ENCODE measurements at places on chromosomes 11 and 22.
A peak's percentile ranks its signal among the peaks of the same experiment; 100 is the strongest.

DNA sequence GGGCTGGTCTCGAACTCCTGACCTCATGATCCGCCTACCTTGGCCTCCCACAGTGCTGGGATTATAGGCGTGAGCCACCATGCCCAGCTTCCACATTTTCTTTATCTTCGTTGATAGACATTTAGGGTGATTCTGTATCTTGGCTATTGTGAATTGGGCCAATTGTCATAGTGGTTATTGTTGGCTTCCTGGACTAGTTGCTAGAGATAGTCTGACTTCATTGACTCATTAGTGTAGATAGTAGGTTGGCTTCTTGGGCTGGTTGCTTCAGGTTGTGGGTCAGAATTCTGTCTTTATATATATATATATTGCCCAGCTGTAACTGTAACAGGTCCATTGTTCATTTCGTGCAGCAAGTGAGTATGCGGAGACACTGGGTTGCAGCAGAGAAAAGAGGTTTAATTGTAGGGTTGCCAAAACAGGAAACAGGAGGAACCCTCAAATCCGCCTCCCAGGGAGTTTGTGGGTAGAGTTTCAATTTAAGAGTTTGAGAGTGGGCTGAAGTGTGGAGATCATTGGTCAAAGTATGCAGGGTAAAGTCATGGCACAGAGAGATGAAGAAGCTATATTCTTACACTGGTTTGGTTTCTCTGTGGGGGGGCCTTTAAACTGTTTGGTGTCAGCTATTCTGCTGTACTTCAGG, 22.0 kb downstream of the ATG13 start:
- no peak for DNase-seq

- no peak for DNase-seq
Measured at GRCh38 chr11:65310215-65310614, 4.5 kb upstream of the CDC42EP2 start.

DNA sequence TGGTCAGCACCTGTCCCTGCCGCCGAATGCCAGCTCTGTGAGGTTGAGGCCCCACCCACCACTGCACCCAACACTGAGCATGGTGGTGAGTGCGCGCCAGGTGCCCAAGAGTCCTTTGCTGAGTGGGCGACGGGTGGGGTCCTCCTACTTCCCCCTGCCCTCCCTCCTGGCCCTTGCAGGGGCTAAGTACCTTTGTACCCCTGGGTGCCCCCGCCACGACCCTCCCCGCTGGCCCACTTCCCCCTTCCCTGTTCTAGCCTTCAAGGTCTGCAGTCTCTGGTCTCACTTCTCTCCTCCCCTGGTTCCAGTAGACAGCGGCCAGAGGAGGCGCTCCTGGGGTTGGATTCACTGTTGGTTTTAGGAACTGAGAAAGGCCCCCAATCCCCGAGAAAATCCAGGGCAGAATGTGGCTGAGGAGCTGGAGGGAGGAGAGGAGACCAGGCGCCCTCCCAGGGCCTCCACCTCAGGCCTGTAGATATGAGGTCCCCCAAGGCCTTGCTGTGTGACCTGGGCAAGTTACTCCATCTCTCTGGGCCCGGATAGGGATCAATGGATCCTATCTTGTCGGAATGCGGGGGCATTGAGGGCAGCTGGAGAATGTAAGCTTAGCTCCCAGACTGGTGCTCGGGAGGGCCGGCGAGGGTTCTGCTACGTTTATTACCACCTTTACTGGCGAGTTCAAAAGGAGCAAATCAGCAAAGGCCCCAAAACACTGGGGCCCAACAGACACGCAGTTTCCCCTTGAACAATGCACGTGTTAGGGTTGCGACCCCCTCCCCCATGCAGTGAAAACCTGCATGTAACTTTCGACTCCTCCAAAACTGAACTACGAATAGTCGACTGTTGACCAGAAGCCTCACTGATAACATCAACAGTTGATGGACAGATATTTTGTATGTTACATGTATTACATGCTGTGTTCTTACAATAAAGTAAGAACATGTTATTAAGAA, 31.9 kb upstream of the SMIM38 start:
- no peak for DNase-seq

GRCh38 chr11:14186046-14186775, 172.8 kb downstream of the RRAS2 start:
- no peak for DNase-seq

GRCh38 chr11:102453302-102453695, 734 bp upstream of the TMEM123 start:
- DNase-seq, result no peak

DNA sequence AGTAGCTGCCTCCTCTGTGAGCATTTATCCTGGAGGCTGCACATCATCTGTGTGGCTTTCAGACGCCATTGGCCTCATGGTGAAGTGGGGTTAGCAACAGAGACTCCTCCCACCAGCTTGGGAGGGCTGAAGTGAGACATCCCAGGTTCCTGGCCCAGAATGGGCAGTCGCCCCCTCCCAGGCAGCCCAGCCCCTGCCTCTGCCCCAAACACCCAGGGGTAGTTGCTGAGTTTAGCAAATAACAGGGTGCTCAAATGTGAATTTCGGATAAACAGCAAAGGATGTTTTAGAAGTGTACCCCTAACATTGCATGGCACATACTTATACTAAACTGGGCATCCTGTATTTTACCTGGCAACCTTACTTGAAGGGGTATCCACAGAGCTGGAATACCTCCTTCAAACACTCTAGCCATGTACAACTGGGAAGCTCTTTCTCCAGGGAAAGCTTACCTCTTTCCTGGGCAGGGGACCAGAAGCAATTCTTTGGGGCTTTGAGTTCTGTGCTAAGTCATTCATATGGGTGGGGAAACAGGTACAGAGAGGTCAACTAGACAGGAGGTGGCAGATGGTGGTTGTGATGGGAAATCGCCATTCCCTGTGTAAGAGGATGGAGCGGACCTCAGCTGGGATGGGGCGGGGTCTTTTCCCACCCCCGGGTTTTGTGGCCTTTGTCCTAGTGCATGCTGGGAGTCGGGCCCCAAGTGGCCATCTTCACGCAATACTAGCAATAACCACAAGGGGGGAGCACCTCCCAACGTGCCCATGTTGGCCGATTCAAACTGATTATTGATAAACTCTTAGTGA, 19.3 kb downstream of the MTFP1 start:
- no peak for DNase-seq

DNA sequence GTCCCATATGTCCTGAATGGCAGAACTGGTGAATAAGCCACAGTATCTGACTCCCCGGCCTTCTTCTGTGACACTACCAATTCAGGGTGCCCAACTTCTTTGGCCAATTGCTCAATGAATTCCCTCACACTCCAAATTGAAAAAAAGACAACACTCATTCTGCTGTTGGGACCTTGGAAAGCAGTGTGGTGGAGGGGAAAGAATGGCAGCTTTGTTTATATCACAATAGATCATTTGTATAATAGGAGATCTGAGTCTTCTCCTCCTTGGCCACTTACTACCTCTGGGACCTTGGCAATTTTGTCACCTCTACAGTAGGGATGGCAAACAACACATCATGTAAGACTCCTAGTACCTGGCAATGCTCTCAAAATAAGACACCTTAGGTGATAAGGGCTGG, 64.6 kb downstream of the OPCML start:
- no peak for DNase-seq

DNA sequence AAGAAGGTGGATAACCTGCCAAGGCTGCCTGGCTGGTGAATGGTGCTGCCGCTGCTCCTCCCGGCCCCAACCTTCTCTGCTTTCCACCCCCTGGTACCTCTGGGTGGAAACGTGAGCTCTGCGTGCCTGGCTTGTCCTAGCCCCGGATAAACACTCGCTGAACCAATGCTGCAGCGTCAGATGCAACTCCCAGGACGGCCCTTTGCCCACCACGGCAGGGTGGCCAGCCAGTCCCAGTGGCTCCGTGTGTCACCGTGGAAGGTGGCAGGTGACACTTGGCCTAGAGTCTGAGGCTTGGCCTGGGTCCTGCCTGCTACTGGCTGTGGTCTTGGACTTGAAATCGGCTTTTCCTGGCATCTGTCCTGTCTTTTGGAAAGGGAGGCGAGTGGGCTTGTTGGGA, 47.7 kb downstream of the TPCN2 start:
- no peak for DNase-seq

DNA sequence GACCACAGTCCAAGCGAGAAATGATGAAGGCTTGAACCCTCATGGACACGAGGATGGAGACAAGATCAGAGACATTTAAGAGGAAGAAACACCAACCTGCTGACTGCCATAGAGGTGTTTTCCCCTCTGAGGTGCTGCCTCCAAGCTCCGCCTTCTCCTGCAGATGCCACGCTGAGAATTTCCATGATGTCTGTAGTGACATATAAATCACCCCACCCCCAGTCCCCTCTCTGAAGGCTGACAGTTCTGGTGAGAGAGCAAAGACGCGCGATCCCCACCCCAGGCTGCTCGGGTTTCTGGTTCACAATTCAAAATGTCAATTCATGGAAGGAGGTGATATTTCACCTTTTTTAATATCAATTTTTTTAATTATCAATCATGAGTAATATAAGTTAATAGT, 28.2 kb downstream of the LRRC32 start:
- DNase-seq, result no peak

DNA sequence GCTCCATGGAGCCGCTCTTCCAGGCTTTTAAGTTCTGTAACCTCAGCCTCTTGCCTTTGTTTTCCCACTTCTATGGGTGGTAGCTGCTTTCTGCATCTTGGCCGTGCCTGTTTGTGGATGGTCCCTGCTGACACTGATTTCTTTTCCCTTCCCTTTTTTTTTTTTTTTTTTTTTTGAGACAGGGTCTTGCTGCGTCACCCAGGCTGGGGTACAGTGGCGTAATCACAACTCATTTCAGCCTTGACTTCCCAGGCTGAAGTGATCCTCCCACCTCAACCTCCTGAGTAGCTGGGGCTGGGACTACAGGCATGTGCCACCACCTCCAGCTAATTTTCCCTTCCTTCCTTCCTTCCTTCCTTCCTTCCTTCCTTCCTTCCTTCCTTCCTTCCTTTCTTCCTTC, 57.7 kb upstream of the EP300 start:
- no peak for DNase-seq

DNA sequence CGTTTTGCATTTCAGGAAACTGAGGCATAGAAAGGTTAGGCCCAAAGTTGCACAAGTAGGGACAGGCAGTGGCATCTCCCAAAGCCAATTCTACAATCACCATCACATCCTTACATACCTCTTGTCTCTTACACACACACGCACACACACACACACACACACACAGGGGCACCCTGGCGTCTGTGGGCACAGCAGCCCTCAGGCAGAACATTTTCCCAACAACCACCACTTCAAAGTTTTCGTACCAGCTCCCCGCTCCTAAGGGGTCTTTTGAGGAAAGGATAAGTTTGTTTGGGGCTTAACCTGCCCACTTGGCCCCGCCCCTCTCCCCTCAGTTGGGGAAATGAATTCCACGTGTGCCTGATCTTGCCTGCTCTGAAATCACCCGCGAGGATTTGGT, 14.7 kb upstream of the LRRC32 start:
- no peak for DNase-seq

- DNase-seq, result no peak
Measured at GRCh38 chr22:48872271-48873190, 955.1 kb downstream of the BRD1 start.

GRCh38 chr11:47980088-47980906, at the start of gene PTPRJ:
Gene PTPRJ, plus strand, starts transcription at chr11:47980559. Its CDS starts 354 bp downstream, at chr11:47980913.
- DNase-seq, result no peak

- DNase-seq, result no peak
Measured at GRCh38 chr22:43295173-43295572, 48.0 kb downstream of the SCUBE1 start.

GRCh38 chr11:2690596-2691354, 9.0 kb downstream of the KCNQ1OT1 start:
- DNase-seq, result no peak

- DNase-seq, result no peak
Measured at GRCh38 chr11:62896049-62896448, 15.4 kb downstream of the SLC3A2 start.

GRCh38 chr11:64296830-64297698, 3.1 kb upstream of the CATSPERZ start:
- no peak for DNase-seq

GRCh38 chr11:35907648-35908431, 36.0 kb upstream of the LDLRAD3 start:
- DNase-seq, result no peak

GRCh38 chr11:108697872-108698473, 33.1 kb downstream of the DDX10 start:
- peak; percentile 43 for DNase-seq

DNA sequence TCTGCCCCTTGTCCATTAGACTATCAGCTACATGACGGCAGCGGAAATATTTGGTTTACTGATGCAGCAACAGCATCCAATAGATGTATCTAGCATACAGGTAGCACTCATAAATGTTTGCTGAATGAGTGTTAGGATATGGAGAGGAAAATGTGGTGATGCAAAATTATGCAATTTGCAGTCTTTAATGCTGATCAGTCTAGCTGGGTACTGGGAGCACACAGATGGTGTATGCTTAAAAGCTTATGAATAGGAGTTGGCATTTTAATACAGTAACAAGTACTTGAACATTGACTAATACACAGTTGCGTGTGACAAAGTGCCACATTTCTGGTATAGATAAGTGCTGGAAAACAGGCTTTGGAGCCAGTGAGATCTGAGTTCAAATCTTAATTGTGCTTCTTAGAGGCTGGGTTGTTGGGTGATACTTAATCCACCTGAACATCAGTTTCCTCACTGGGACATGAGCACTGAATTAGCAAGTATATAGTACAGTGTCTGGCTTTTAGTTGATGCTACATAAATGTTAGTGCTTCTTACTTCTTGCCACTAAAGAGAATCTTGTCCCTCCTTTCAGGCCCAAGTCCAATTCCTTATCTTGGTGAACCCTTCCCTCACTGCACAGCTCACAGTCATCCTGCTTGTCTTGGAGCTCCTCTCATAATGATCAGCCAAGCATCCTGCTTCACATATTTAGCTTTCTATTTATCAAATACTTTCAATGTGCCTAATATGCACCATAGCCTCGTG, 99.6 kb downstream of the TIMP3 start:
- no peak for DNase-seq

DNA sequence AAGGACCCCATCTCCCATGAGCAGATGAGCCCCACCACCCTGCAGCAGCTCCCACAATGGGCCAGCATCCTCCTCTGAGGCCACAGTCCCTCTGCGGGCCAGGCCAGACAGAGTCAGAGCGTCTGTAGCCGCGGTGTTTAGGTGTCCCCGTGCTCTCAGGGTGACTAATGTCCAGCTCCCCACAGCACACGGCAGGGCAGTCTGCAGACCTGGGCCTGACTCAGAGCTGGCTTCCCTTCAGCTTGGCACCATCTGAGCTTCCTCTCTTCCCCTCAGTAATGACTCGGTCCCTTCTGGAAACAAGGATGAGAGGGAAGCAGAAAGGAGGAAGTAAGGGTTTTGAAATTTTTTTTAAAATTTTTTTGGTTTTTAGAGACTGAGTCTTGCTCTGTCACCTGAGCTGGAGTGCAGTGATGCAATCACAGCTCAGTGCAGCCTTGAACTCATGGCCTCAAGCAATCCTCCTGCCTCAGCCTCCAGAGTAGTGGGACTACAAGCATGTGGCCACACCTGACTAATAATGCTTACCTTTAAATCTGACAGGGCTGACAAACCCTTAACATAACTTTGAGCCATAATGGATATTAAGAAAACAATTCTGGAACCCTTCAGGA, 28.5 kb downstream of the LRRC74B start:
- DNase-seq, result peak; percentile 8

DNA sequence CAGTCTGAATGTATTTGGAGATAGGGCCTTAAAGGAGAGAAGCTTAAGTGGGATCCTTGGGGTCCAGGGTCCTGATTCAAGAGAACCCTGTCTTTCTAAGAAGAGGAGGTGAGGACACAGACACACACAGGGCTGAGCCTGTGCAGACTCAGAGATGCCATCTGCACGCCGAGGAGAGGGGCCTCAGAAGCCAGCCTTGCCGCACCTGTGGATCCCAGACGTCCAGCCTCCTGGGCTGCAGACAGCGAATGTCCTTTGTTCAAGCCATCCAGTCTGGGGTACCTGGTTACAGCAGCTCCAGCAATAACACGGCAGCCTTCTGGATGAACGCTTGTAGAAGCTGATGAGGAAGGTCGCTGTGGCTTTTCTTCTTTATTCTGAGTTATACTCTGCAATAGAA, 1086.1 kb downstream of the BRD1 start:
- no peak for DNase-seq

All from AG09319 (cell line).